ENCODE measurements at places on chromosomes 13 and 19.

DNA sequence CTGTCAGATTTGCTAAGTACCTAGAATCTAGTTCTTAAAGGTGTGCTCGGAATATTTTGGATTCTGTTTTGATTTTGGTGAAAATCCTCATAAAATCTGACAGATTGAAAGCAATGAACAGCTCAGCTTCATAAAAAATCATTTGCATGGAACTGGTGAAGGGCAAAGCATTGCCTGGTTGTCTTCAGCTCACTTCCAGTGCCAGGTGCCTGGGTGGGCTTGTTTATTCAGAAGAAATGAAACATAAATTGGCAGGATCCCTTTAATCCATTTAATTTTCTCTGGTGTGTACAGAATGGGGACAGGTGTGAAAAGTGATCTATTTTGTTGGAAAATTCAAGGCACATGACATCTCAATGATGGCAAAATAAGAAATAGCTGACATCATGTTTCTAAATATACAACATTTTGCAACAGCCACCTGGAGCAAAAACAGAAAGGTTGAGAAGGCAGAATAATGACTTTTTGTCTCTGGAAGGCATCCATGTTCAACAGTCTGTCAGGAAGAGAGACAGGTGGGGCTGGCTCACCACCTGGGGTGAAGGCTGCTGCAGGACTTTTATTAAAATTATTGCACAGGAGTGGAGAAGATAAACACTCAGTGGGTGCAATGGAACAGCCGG lies 52.2 kb downstream of the RFC3 start:
- no peak for DNase-seq

DNA sequence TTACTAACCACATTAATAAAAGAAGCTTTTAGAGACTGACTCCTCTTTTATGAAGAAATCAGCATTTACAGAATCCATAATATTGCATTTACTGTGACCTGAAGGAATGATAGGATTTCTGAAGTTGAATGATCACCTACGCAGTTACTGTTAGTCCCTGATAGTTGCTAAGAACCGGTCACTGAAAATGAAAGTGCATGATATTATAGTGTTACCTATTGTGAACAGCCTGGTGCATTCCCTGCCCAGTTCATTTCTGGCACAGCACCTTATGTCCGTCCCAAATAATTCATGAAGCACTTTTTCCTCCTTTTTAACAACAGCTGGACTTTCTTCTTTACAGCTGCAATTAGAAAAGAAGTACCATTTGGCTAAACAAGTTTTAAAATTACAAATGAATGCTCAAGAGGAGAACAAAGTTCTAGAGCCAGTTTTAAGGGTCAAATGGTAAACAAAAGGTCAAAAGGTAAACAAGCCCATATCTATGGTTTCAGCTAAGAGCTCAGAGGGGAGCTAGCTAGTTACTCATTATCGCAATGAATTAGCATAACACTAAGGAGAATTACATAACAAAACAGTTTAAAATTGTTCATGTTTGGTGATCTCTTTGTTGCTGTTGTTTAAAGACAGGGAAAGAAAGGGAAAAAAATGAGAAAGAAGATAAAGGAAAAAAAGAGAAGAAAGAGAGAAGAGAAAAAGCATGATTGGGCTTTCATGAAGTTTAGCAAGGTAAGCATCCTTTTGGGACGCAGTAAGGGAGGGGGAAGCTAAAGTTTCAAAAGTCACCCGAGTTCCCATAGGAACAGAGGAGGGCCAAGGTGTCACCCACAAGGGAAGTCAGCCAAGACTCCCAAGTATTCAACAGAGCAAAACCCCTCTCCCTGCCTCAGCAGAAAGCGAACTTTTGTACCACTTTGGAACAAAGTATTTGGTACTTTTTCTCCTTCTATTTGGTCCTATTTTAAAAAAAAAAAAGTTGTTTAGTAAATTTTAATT lies 50.2 kb downstream of the FLT3 start:
- DNase-seq, result no peak

DNA sequence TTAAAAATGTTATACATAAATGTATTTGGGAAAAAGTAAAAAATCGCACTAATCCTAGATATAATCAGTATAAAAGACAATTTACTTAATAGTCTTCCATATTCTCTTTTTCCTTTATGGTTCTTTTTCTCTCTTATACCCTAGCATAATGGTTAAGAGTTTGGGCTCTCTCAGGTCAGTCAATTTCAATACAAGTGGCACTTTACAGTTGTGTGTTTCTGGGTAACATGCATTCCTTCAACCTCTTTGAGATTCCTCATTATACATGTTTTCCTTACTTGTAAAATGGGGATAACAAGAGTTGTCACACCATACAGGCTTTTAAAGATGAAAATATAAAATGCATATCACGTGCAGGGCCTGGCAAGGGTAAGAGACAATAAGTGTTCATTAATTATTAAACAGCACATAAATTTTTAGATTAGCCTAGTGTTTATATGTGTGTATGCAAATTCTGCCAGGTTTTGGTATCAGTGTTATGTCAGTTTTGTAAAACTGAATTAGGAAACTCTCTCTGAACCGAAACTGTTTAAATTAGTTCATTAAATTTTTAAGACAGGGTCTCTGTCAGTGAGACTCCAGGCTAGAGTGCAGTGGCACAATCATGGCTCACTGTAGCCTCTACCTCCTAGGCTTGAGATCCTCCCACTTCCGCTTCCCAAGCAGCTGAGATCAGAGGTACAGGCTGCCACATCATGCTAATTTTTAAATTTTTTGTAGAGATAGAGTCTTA lies 49.8 kb downstream of the ELF1 start:
- no peak for DNase-seq

DNA sequence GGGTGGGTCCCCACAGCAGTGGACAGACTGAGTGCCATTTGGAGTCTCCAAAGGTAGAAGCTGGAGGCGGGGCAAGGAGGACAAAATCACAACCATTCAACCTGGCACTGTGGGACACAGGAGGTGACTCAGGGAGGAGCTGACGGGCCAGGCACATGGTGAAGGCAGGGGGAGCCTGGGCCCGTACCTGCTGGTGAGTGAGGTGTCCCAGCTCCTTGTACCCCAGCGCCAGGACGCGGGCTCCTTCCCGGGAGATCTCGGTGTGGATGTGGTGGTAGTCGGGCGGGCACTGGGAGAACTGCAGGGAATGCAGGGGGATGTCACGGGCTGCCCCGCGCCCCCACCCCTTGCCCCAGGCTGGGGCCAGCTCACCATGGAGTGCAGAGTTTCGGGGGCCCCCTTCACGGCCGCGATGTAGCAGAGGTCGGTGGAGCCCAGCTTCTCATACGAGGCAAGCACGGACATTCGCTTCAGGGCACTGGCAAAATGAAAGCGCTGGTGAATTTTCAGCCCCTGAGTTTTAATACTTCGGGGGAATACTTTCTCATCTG lies 9.8 kb downstream of the ATP13A1 start:
- no peak for DNase-seq

GRCh38 chr13:91375116-91375729 lies 23.2 kb upstream of the GPC5 start:
- DNase-seq, result peak; percentile 54

- DNase-seq, result no peak
Measured at GRCh38 chr13:49221590-49221965, 1.4 kb downstream of the MLNR start.

DNA sequence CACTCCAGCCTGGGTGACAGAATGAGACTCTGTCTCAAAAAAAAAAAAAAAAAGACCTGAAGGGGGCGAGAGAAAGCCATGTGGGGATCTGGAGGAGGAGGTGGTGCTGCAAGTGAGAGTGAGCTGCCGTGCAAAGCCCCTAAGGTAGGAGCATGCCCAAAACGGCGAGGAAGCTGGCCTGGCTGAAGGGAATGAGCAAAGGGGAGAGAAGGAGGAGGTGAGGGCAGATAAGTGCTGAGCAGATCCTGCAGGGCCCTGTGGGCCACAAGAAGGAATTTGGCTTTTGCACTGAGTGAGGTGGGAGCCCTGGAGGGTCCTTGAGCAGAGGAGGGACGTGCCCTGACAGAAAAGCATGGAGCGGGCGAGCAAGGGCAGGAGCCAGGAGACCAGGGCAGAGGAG lies 19.4 kb upstream of the ADGRE5 start:
- DNase-seq, result peak; percentile 69

- DNase-seq, result no peak
Measured at GRCh38 chr19:39299404-39299803, 3.2 kb downstream of the IFNL1 start.

DNA sequence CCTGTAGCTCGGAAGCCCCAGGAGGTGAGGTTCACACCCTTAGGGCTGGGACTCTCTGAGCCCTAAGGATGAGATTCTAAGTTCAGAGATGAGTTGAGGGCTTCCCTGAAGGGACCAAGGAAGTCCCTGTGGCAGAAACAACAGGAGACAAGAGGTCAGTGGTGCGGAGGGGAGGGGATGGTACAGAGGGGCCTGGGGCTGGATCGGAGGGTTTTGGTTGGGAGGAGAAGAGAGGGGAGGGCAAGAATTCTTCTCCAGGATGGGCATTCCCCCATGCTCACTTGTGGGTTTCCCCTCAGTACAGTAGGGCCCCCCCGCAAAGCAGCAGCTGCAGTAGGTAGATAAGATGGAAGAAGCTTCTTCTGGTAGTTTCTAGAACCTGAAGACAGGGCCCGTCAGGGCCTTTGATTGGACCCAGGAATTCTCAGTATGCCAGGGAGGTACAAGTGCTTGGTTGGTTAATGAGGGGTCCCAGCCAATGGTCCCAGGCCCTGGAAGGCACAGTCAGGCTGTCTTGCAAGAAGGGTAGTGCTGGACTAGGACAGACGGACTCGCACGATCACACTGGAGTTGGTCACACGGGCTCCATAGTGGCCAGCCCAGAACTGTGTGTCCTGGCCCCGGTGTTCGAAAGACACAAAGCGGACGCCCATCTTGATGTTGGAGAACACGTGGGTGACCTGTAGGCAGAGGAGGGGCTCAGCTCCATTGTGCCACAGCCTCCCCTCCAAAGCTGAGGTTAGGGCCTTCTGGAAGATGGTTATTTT lies 7.3 kb downstream of the FBXO27 start:
- DNase-seq, result no peak

DNA sequence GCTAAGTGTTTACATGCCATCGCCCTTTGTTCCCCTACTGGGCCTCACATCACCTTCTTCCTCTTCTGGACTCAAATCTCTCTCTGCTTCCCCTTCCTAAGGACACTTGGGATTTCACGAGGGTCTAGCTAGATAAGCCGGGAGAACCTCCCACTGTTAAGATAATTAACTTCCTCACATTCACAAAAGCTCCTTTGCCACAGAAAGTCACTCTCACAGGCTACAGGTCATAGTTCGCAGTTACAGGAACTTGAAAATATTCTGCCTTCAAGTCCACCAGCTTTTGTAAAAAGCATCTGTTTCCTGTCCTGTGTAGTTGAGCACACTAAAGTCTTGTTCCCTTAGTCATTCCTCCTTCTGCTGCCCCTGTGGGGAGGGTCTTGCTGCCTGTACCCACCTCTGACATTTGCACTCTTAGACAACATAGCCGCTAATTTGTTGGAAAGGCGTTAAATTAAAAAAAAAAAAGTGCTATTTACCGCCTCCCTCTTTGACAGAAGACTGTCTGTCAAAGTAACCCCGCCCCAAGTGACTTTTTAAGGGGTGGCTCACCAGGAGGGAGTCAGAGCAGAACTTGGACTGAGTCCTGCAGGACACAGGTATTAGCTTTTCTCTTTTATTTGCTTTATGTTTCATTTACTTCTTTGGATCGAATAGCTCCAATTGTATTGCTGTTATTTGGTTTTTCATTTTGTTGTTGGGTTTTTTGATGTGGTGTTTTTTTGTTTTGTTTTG lies 26.8 kb upstream of the CEACAM21 start:
- peak; percentile 96 for DNase-seq

GRCh38 chr19:2887391-2887914 lies 13.3 kb upstream of the ZNF57 start:
- no peak for DNase-seq

- DNase-seq, result no peak
Measured at GRCh38 chr13:23140492-23140891, 40.3 kb upstream of the SGCG start.

- DNase-seq, result no peak
Measured at GRCh38 chr13:21537105-21537504, 66.9 kb downstream of the MICU2 start.

GRCh38 chr13:48110931-48111721 lies 16.2 kb upstream of the MED4 start:
- no peak for DNase-seq

DNA sequence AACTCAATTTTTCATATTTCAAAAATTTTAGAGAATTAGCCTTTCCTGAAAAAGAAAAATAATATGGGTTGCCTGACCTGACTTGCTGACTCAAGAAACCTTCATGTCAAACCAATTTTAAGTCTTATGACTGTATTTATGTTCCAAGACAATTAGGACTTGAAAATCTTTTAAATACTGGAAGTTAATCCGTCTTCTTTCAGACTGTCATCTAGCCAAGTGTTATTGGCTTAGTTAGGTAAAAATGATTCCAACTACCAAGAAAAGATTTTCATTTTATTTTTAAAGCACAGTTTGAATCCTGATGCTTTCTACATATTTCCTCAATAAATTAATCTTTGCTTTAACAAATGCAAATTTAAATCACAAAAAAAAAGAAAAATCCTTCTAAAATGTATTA lies 337.6 kb downstream of the SLITRK6 start:
- no peak for DNase-seq

DNA sequence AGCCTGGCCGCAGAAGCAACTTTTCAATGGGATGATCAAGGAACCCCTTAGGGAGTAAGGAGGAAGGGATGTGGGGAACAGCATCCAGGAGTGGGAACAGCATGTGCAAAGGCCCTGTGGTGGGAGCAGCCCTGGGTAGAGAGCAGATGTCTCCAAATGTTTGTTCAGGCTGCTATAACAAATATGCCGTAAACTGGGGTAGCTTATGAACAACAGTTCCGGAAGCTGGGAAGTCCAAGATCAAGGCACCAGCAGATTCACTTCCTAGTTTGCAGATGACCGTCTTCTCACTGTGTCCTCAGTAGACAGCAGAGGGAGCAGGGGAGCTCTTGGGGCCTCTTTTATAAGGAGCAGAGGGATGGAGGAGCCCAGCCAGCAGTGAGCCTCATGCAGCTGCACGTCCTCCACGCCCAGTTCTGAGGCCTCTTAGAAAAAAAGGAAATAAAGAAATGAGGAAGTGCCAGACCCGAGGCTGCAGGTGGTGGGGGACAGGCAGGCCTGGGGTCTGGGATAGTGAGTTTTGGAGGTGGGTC lies 4.2 kb upstream of the LRRC25 start:
- DNase-seq, result peak; percentile 96

DNA sequence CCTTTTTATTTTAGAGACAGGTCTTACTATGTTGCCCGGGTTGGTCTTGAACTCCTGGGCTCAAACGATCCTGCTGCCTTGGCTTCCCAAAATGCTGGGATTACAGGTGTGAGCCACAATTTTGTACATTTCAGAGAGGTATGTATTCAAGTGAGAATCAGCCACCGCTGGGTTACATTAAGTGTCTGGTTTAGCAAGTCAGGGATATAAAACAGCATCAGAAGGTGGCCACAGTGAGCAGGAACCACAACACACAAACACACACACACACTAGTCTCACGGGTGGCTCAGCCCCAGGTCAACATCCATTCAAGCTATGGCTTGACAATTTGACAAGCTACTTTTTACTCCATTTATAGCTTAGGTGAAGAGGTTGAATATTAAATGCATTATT lies 20.2 kb downstream of the KLK5 start:
- DNase-seq, result no peak

DNA sequence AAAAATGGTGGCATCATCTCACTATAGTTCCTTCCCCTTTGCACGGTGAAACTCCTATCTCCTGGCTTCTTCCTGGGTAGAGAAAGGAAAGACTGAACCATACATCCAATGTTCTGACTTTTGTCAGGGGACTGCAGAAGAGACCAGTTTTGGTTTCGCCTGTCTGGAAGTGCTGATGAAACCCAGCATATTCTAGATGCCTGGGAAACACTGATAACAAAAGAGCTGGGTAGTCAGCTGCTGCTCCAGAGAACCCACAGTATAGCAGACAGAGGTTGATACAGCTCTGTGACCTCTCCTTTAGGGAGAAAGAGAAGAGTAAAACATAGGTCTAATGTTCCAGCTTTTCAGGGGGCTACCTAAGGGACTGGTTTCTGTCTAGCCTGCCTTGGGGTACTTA lies 695.3 kb downstream of the DIAPH3 start:
- DNase-seq, result no peak
